ENCODE measurements at places on chromosomes 16 and 17.

- DNase-seq: no peak
These were observed 431.5 kb upstream of the KIF2B start for GRCh38 chr17:53391197-53391596.

DNA sequence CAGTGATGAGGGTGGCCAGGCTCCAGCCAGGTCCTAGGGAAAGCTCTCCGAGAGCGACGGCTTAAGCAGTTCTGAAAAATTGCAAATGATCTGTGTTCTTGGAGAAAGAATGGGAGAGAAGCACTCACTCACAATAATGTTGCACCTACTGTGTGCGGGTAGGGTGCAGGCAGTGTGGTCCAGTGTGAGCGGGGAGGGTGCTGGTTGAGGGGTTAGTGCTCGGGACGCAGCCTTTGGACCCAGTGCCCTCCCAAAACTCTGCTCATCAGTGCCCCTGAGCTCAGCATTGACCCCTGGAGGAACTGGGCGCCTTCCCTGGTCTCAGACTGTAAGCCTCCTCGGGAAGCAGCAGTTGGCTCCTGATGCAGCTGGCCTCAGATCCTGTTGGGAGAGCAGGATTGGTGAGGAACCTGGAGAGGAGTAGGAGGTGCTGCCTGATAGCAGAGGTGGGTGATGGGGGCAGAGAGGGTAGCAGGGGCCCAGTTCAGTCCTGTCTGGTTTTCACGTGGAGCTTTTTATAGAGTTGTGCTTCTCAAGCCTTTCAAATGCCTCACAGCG, 23.6 kb upstream of the ZNF750 start:
- no peak for DNase-seq

DNA sequence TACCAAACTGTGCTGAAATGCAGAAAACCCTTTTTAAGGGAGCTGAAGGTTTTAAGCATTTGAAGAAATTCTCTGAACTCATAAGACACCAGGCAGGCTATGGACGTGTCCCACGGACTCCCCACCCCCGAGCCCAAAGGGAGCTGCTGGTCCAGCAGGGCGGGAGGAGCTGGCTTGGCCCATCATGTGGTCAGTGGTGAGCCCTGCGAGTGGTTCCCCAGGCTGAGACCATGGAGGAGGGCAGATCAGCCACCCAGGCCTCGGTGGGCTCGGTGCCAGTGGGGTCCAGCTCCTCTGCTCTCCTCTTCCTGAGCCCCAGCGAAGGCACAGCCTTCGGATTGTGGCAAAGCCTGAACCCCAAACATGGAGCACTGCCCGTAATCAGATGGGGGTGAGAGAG, 27.0 kb downstream of the LGALS3BP start:
- DNase-seq: no peak

- DNase-seq: peak; percentile 70
These were observed 43.4 kb upstream of the GSE1 start for GRCh38 chr16:85569615-85570212.

DNA sequence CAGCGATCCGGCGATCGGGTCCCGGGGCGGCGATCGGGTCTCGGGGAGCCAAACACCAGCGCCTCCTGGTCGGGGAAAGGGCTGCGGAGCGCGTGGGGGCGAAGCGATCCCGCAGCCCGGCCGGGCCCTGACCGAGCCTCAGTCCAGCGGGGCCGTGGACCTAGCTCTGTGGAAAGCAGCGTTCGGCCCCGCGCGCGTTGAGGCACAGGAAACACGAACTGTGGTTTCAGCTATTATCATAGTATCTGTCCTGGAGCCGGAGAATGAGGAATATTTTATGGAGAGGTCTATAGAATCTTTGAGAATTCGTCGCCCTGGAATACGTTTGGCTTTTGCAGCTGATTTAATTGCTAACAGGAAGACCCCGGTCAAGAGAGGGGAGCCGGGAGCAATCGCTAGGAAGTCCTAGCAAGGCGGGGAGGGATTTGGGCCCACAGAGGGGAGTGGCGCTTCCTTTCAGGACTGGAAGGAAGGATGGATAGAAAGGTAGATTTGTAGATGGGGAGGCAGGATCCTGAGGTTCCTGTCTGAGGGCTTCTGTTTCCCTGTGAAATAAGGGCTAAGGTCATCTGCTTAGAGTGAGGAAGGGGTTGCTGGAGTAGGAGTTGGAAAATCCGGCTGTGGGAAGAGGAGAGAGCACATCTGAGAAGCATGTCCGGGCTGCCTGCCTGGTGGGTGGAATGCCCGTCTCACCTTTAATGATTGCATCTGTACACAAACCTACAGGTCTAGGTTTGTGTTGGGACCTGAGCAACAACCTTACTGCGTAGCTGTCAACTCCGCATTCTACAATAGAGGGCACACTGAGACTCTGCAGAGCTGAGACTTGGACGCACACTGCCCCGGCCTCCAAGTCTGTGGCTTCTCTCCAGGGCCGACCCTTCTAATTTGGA, 770 bp downstream of the CCNF start:
- DNase-seq: no peak

DNA sequence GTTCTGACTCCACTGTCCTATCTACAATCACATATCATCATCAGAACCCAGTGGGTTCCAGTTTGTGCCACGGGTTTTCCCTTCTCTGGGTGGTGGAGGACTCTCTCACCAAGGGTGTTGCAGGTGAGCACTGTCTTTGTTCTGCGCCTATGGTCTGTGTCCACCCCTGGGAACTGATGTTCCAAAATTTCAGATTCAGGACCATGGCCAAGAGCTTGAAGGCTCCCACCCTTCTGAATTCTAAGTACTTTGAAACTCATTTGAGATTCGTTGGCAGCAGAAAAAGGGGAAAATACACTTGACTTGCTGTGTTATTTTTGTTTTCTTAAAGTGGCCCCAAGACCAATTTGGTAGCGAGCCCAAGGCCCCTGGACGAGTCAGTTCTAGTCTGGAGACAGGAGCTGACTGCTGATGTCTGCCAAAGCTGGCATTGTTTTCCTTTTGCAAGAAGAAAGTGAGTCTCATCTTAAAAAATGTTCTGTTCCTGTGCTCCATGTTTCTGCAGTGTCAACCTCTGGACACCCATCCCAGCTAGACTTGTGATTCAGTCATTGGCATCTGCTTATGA, 310.9 kb downstream of the HAPSTR1 start:
- DNase-seq: no peak

DNA sequence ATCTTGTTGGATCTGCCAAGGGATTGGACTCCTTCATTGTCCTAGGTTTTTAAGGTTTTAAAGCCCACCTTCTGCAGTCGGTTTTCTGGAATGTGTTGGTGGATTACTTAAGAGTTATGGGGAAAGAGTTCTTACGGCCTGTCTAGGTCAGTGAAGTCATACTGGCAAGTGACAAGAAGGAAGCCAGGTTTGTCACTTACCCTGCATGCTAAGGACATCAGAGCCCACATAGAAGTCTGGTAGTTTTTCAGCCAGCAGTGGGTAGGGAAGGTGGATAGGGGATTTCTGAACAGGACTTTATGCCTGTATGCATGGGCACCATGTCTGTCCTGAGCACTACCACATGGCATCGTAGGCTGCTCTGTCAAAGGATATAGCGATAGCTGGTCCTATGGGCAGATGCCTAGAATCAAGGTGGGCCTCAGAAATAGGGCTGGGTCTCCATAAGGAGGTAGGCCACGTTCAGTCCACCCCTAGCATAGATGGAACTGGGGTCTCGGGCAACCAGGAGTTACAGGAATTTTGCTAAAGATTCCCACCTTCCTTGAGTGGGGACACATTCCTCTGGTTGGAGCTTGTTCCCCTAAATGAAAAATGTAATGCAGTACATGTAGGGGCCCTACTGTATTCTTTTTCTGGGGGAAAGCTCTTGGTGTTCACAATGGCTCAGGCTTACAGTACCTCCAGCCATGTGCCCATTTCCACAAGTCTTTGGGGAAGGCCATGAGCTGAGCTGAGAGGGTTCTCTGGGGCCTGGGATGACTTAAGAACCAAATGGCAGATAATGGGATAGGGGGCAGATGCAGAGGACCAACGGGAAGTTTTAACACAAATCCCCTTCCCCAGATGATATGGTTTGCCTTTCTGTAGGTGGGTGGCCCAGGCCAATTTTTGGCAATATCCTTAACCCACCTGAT, 27.5 kb downstream of the TRPV2 start:
- no peak for DNase-seq
